Left ventricle myocardium inferior (tissue), 1 donor: ENCODE measurements at places on chromosomes 11 and 22. TPM values are rescaled to one million over a fixed set of nuclear protein-coding genes. Genes with fewer than 3 reads are reported as not detected.

The MPZL2 gene
- 13.4 TPM for total RNA-seq

The RIC3 gene
- 12.9 TPM for total RNA-seq

The BRSK2 gene
- total RNA-seq, result 0.52 TPM

The CRACR2B gene
- 23.2 TPM for total RNA-seq

The PAX6 gene
- not detected for total RNA-seq

The CPSF7 gene
- total RNA-seq, result 39.9 TPM

The OLFML1 gene
- total RNA-seq, result 7.3 TPM

The ZP1 gene
- not detected for total RNA-seq

The SYT12 gene
- total RNA-seq, result 0.05 TPM

The NF2 gene
- 38.5 TPM for total RNA-seq

The SAA2 gene
- 0.60 TPM for total RNA-seq

The GPHA2 gene
- total RNA-seq, result not detected

The FKBP2 gene
- 45.5 TPM for total RNA-seq

The HOATZ gene
- total RNA-seq, result not detected

The APOC3 gene
- not detected for total RNA-seq

The TIMM10 gene
- 61.0 TPM for total RNA-seq

The OR51D1 gene
- total RNA-seq, result not detected
